ENCODE measurements at places on chromosomes 1 and 21.
A peak's percentile ranks its signal among the peaks of the same experiment; 100 is the strongest.

DNA sequence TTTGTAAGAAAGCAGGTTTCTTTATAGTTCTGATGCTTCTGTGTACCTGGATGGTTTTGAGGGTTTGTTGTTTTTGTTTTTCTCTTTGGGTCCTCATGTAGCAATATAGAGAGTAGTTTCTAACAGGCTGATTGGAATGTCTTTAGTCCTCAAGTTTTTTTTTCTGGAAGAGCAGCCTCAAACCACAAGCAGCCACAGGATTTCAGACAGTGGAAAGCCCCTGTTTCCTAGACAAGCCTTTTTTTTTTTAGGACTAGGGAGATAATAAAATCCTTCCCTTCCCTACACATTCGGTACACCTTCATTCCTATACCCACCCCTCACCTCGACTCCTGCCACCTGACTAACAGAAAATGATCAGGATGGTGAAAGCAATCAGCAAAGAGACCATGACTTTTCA, 47.6 kb downstream of the ACP6 start:
- no peak for DNase-seq

- DNase-seq, result no peak
These were observed at the start of gene CYYR1 for GRCh38 chr21:26572702-26573381. CYYR1 (minus strand) TSS chr21:26573286; CDS start chr21:26572940, 346 bp downstream.

GRCh38 chr1:48695161-48695560, 81.5 kb downstream of the BEND5 start:
- no peak for DNase-seq

GRCh38 chr21:42721341-42721824, 68.0 kb downstream of the PDE9A start:
- no peak for DNase-seq

GRCh38 chr1:44819608-44820327, 11.4 kb downstream of the BTBD19 start:
- DNase-seq, result peak; percentile 98

- no peak for DNase-seq
These were observed 19.7 kb downstream of the YARS1 start for GRCh38 chr1:32797456-32797855.

GRCh38 chr1:8456308-8456912, 138.5 kb downstream of the SLC45A1 start:
- no peak for DNase-seq

DNA sequence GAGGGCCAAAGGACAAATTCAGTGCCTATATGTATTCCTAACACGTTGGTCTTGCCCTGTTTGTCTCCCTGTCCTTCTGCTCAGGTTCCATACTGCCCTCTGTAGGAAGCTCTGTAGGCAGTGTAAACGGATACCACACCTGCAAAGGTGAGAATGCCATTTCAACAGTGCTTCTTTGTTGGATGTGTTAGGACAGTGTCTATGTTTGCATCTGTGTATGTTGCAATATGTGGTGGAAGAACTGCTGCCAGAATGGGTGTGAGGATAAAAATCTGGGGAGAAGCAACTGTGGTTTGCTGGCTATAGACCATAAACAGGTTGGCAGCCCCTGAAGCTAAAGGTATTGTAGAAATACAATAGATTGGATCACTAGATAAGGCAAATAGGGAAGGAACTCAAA, 113.1 kb upstream of the BMP8A start:
- no peak for DNase-seq

DNA sequence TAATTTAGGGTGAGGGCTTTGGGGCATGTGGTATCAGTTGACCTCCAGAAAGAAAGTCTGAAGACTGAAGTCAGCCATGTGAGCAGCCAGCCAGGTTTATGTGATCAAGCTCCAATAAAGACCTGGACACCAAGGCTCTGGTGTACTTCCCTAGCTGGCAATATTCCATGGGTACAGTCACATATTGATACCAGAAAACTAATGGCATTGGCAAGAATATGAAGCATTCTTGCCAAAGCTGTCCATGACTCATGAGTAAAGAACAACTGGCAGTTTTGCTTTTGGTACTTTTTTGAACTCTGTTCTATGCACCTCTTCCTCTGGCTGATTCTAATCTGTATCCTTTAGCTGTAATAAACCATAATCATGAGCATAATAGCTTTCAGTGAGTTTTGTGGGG, 415.3 kb upstream of the CAMK1G start:
- no peak for DNase-seq

GRCh38 chr1:161013131-161013487, 7.8 kb downstream of the F11R start:
- peak; percentile 65 for DNase-seq

DNA sequence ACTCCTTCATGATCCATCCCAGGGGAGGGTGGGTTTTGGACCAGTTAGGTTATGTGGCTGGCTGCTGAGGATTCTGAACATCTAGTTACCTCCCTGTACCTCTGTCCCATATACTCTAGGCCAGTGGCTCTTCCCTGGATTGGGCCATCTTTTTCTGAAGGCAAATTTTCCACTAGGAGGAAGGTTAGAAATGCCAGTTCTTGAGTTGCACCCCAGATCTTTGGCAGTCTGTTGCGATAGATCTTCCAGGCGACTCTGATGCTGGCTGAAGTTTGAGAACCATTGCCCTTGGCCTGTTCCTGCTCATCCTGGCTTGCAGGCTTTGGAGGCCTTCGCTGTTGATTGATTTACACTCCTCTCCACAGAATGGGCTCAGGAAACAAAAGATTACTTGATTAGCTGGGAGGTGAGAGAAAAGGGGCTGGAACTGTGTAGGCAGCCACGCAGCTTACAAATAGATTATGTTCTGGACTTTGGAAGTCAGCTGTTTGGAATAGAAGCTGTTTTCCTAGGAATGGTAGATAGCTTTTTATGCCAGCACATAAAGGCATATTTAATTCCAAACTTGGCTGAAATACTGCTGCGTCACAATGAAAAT, 110.1 kb downstream of the MRPS6 start:
- no peak for DNase-seq

- DNase-seq, result no peak
These were observed 30.0 kb downstream of the WNT3A start for GRCh38 chr1:228036701-228037231.

- DNase-seq, result peak; percentile 20
These were observed 25.7 kb downstream of the HSPG2 start for GRCh38 chr1:21911205-21912001.

DNA sequence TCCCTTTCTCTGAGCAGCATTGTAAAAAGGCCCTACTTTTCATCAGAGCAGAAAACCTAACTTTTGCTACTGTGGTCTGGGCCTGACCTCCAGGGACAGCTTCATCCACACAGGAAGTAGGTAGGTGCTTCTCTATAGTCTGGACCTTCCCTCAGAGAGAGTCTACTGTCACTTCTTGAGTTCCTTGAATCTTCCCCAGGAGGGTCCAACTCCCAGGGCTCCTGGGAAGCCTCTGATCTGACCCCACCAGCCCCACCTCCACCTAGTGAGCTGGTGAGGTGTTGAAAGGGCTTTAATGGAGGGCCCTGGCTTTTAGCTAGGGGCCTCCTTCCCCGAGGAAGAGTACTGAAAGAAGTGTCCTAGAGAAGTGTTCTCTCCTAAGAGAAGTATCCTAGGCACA, 2.7 kb upstream of the VANGL2 start:
- no peak for DNase-seq

GRCh38 chr1:33292726-33293340, 28.1 kb downstream of the A3GALT2 start:
- DNase-seq, result no peak

- DNase-seq, result no peak
These were observed 69.7 kb upstream of the WNT4 start for GRCh38 chr1:22212400-22213233.

DNA sequence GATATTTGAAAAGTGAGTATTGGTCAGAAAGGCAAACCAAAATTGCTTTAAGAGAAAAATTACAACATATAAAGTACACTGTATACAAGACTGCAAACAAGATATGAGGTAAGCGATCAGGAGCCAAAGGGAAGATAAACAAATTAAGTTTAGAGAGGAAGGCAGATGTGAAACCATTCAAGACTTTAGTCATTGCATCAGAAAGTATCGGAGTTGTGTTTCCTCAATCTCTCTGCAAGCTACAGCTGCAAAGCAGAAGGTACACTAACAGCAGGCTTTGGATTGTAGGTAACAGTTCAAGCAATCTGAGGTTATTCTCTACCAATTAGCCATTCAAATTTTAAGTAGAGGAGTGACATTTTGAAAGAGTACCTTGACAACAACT, 21.3 kb upstream of the TLCD4 start:
- peak; percentile 86 for DNase-seq

GRCh38 chr21:33854604-33855003, 61.0 kb downstream of the ATP5PO start:
- no peak for DNase-seq

GRCh38 chr1:175887981-175888428, 144.6 kb upstream of the TNR start:
- DNase-seq, result peak; percentile 37

- no peak for DNase-seq
These were observed 3.7 kb downstream of the CHD1L start for GRCh38 chr1:147246044-147246690.

DNA sequence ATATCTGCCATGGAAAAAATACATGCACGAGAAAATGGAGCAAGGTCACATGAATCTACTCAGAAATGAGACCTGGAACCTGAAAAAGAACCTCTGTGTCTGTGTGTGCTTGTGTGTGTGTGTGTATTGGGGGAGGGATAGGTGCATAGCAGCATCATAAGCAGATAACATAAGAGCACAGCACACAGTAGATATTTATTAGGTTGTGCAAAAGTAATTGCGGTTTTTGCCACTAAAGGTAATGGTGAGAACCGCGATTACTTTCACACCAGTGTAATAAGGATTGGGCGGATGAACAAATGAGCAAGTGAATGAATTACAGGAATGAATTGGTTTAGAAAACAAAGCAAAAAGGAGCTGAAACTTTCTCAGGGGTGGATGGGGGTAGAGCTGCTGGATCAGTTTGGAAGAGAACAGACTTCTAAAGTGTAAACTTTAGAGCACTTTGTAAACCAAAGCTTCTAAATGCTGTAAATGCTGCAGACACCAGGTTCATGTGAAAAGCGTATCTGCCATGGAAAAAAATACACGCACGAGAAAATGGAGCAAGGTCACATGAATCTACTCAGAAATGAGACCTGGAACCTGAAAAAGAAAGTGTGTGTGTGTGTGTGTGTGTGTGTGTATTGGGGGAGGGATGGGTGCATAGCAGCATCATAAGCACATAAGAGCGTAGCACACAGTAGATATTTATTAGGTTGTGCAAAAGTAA, 156.9 kb downstream of the TOMM20 start:
- no peak for DNase-seq

DNA sequence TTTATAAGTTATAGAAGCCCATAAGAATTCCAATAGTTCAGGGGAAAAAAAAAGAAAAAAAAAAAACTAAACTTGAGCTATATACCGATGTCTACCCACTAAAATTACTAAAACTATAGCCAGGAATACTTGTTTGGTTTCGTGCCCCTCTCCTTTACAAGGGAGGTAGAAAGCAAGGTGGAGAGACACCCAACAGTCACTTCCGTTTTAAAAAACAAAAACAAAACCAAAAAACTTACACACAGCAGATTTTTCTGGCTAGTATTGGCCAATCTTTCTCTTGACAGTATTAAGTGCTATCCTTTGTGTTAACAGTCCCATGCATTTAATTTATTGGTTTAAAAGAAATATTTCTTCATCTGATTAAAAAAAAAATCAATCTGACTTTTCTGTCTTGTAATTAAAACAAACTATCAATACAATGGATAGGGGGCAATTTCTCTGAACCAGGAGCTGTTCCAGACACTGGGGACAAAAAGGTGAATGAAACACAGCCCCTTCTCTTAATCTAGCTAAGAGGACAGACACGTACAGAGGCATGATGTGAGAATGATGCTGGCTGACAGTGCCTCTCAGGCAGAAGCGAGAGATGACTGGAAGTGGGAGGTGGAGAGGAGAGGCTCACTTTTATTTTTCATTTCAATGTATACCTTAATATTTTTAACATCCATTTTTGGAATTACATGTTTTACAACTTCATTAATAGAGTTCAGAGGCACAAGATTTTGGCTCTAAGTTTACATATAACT, 214.8 kb downstream of the RERE start:
- no peak for DNase-seq

DNA sequence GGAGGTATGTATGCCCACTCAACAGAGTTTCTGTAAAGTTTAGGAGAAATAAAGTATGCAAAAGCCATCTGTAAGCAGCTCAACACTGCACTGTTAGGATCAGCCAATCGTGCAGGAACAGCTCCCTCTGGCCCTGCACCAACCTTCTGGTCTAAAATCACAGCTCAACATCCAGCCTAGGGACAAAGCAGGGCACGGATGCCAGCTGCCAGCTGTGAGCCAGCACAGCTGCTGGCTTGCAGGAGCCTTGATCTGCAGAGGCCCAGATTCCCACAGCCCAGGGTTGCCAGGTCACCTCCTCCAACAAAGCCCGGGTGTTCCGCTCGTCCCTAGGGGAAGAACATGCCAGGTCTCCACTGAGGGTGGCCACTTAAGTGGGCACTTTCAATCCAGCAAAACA, 8.6 kb downstream of the ACOT7 start:
- no peak for DNase-seq

DNA sequence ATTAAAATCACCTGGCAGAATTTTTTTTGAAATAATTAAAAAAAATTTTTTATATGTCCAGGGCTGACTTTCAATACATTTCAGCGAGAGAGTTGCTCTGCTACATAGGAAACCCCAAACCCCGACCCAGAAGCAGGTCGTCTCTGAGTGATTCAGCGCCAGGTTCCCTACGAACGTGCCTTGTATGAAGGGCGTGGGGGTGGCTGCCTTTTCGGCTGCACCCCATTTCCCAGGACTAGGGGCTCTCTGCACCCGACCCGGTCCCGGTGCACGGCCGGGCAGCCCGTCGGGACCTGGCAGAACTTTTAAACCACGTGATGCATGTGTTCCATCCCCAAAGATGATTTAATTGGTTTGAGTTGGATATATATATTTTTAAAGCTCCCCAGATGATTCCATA, 15.8 kb upstream of the SCYL3 start:
- no peak for DNase-seq

DNA sequence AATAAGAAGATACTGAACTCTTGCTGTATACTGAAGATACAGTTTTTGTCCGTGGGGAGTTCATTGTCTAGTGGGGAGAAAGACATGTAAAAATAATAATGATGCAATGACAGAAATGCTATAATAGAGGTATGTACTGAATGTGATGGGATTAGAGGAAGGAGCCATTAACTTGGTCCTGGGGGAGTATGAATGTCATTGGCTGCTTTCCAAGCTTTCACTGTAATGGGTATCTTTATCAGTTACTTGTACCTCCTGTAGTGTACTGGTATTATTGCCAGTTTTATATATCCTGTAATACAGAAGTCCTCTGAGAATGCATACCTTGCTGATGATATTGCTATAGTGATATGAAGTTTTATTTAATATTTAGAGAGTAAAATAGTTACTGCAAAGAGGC, 7.4 kb downstream of the BTBD8 start:
- DNase-seq, result no peak

DNA sequence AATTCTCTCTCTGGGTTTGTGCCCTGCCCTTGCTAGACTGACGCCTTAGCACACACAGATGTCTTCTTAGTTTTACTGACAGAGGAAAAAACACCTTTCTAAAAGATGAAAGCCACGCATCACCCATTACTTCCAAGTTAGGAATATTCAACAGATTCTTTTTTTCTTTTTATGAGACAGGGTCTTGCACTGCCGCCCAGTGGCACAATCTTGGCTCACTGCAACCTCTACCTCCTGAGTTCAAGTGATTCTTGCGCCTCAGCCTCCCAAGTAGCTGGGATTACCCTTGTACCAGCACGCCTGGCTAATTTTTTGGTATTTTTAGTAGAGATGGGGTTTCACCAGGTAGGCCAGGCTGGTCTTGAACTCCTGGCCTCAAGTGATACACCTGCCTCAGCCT, 169.2 kb downstream of the APP start:
- no peak for DNase-seq

- no peak for DNase-seq
These were observed 39.0 kb upstream of the GRIK3 start for GRCh38 chr1:37073152-37073853.

Data from inflammatory macrophage (primary cell).